ENCODE measurements at places on chromosomes 3 and 15.

- DNase-seq, result no peak
Measured at GRCh38 chr3:136396916-136397315, 146.8 kb downstream of the PCCB start.

DNA sequence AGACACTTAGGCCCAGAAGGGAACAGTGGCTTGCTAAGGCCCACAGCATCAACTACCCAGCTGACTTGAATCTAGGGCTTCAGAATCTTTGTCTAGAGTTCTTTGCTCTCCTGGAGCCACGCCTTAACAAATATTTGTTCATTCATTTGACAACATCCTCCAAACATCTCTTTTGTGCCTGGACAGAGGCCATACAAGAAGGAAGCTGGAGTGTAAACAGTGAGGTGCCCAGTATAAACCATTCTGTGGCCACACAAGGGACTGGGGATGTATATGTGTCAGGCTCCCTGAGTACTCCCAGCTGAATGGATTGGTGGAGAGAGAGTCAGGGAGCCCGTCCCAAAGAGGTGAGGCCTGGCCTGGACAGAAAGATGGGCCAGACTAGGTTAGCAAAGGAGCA, 3.4 kb downstream of the CIB2 start:
- DNase-seq, result no peak

DNA sequence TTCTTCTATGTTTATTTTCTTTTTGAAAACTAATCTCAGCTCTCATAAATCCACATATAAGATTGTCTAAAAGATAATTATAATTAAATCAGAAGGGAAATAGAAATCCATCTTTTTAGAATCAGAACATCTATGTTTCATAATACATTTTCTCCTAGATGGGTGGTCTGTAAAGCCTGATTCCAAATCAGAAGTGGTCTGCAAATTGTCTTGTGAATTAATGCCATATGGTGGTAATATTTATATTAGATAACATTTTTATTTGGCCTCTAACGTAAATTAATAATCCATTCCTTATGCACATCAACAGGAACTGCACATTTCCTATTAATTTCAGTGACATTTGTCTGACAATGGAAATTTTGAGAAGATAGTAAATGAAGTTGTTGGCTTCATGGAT, 52.8 kb upstream of the TBC1D5 start:
- DNase-seq, result no peak

GRCh38 chr3:121992601-121993560, 29.2 kb downstream of the ILDR1 start:
- no peak for DNase-seq

- no peak for DNase-seq
Measured at GRCh38 chr15:80744415-80744814, 34.8 kb upstream of the CEMIP start.

DNA sequence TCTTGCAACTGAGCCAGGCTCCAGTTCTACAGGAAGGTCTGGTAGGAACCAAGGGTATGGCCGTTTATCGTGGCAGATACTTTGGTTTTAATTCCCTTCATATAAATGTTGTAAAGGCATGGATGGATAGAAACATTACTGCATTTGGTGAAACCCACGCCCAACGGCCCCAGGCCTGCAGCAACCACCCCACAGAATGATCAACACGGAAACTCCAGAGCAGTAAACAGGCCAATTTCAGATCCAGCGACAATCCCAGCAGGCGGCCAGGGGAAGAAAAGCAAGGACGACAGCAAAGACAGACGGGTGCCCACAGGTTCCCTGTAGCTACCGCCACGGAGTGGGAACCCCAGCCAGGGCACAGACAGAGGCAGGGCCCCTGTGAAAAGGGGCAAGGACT, 32.6 kb upstream of the PCSK6 start:
- no peak for DNase-seq

DNA sequence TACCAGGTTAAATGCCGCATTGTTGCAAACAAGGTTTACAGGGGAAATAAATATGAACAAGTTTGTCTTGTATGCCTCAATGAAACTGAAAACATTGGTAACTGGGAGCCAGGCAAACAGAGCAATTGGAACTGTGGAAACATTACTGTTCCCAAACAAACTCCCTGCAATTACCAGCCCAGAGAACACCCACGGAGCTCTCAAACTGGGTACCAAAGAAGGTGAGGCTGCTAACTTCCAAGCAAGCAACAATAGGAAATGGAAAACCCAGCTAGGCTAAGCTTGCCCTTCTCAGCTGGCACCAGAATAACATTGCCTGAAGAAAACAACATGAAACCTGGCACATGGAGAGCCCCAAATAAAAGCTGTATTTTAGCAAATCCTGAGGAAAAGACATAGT, 218.9 kb upstream of the THRB start:
- DNase-seq, result no peak

- DNase-seq, result no peak
Measured at GRCh38 chr3:146626403-146627122, 21.4 kb upstream of the PLSCR5 start.

- DNase-seq, result no peak
Measured at GRCh38 chr3:59684766-59685165, 634.9 kb upstream of the CFAP20DC start.

DNA sequence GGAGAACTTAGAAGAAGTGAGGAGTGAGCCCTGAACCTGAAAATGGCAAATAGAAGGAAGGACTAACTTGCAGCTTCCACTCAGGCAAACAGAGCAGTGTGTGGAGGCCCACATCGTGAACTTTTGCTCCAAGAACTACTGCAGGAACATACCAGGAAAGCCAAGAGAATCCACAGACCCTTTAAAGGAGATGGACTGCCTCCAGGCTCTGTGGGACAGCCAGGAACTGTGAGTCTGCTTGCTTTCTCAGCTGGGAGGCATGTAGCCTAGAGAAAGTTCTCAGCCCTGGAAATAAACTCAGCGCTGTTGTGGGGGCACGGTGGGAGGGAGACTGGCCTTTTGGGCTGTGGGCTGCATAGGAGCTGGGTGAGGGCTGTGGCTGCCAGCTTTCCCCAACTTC, 93.0 kb downstream of the SNRK start:
- no peak for DNase-seq

GRCh38 chr3:56314842-56315241, 153.4 kb downstream of the ERC2 start:
- no peak for DNase-seq

DNA sequence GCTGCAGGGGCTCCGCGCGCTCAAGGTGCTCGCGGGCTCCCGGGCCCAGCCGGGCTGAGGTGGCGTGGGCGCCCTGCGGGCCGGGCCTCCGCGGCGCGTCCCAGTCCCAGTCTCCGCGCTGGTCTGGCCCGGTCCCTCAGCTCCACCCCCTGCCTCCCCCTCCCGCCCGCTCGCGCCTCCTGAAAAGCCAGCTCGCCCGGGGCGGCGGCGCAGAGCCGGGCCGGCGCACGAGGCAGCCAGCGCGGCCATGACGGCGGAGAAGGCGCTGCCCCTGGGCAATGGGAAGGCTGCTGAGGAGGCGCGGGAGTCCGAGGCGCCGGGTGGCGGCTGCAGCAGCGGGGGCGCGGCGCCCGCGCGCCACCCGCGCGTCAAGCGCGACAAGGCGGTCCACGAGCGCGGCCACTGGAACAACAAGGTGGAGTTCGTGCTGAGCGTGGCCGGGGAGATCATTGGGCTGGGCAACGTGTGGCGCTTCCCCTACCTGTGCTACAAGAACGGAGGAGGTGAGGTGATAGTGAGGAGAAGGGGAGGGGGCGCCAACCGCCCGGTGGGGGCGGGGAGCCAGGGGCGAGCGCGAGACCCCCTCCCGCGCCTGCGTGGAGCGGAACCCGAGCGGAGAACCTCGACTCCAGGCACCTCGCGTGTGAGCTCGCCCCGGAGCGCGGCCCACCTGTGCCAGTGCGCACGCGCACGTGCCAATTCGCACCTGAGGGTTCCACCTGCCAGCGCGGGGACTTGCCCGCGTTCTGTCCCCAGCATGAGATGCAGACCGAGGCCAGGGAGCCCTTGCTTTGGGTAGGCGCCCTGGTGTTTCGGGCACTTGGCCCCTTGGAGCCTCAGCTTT, at the start of gene SLC6A11:
SLC6A11 (plus strand) TSS at position 210 of the 844 bp plus-strand sequence; CDS start at position 248, 38 bp downstream.
- no peak for DNase-seq

DNA sequence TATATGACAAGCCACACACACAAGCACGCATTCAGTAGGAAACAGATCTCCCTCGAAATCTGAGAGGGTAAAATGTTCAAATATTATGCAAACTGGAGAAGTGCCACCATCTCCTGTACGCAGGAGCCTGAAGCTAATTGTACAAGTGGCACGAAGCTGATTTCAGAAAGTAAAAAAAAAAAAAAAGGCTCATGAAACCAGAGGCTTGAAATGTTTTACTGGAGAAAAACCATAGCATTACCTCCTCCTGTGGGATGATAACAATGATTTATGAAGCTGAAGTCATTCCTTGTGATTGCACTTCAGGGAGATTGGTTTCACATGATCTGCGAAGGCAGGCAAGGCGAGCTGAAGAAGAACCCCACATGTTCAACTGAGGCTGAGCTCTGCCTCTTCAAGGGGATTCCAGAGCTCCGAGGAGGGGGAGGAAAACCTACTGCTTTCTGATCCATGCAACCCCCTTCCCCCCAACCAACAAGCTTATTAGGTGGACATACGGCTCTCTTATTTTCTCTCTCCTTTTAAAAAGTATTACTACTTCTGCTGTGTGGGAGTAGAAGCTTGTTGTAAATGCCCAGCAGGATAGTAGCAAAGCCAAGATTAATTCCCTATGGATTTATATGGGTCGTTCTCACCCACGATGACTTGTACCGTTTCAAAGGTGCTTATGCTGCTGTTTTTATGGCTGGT, 101.1 kb downstream of the GREM1 start:
- no peak for DNase-seq

- no peak for DNase-seq
Measured at GRCh38 chr3:50136714-50137405, 18.3 kb upstream of the SEMA3F start.

GRCh38 chr3:22296601-22297000, 545.6 kb upstream of the ZNF385D start:
- no peak for DNase-seq

- no peak for DNase-seq
Measured at GRCh38 chr3:118980832-118981231, 53.8 kb downstream of the IGSF11 start.

- DNase-seq, result no peak
Measured at GRCh38 chr3:9820946-9821345, 10.9 kb downstream of the TTLL3 start.

GRCh38 chr3:56915966-56916586, 114.3 kb upstream of the ARHGEF3 start:
- peak; percentile 45 for DNase-seq

DNA sequence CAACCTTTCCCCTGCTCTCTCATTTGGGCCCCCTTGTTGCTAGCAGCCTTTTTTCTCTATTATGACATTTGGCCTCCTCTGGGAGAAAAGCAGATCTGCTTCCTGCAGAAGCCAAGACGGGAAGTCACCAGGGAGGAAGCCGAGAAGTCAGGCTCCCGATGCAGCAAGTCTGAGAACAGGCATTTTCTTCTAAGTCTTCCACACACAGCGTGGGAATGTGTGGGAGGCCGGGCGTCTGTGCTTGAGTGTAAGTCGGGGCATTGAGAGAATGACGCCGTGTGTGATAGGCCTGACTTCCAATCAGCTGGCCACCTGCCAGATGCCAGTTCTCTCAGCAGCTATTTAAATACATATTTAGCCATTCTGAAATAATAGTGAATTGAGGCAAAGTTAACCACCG, 75.8 kb upstream of the FAM98B start:
- no peak for DNase-seq

DNA sequence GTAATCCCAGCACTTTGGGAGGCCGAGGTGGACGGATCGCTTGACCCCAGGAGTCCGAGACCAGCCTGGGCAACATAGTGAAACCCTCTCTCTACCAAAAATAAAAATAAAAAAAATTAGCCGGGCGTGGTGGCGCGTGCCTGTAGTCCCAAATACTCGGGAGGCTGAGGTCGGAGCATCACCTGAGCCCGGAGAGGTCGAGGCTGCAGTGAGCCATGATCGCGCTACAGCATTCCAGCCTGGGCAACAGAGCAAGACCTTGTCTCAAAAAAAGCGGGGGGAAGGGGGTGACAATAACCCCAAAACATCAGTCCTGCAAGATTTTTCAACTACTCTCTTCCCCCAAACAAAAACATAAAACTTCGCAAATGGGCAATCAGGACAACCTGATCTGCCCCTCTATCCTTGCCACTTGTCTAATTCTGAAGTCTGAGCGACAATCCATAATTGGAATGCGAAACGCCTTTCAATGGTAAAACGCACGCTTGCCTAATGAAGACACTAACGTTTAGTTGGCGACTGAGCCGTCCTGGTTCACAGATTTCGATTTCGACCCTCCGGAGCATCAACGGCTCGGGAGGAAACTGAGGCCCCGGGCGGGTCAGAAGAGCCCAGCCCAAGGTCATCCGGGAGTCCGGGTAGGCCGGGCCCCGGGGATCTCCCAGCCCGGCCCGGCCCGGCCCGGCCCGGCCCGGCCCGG, 868 bp downstream of the BTBD1 start:
- DNase-seq, result no peak

- no peak for DNase-seq
Measured at GRCh38 chr3:182713743-182714517, 79.4 kb upstream of the ATP11B start.

DNA sequence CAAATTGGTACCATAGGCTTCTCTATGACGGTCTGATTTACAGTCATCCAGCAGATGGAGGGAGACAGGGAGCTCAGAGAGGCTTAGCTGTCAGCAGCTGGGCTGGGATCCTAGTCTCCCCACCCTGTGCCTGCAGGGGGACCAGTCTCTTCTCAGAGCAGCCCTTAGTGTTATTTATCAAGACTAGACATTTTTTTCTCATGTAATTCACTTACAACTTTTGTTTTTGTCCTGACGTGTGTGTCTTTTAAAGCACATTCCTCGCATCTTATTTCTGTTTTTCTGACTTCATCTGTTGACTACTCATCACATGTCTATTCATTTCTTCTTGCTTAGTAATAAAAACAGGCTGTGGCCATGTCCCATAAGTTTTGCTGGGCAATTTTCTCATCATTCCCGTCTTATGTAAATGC, 116.1 kb downstream of the KLF13 start:
- no peak for DNase-seq

- no peak for DNase-seq
Measured at GRCh38 chr3:147812186-147812911, 403.2 kb downstream of the ZIC1 start.

DNA sequence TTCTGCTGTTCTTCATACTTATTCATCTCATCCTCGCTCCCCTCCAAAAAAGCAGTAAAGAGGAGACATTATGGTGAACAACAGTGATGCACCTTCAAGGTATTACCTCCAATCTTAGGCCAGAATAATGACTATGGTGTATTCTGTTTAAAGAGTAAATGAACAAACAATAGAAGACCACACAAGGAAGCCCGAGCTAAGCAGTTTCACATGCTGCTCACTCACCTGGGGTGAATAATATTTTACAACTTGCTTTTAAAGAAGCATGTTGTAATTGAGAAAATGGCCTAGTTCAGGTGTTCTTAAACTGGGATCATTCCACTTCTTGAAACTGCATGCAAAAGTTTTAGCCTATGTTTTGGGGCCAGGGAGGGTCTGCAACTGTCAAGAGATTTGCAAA, 581.2 kb downstream of the FOXP1 start:
- DNase-seq, result no peak

GRCh38 chr15:52103217-52104207, 9.1 kb downstream of the BCL2L10 start:
- no peak for DNase-seq

- DNase-seq, result no peak
Measured at GRCh38 chr3:173893835-173894234, 496.3 kb downstream of the NLGN1 start.

GRCh38 chr15:64093627-64094417, at the start of gene CIAO2A:
Gene CIAO2A (minus strand): TSS chr15:64093838. CDS start chr15:64093768, 70 bp downstream.
- DNase-seq, result peak; percentile 84
